ENCODE measurements at places on chromosomes 3 and 15. TPM values are rescaled to one million over a fixed set of nuclear protein-coding genes. Genes with fewer than 3 reads are reported as not detected.

DNA sequence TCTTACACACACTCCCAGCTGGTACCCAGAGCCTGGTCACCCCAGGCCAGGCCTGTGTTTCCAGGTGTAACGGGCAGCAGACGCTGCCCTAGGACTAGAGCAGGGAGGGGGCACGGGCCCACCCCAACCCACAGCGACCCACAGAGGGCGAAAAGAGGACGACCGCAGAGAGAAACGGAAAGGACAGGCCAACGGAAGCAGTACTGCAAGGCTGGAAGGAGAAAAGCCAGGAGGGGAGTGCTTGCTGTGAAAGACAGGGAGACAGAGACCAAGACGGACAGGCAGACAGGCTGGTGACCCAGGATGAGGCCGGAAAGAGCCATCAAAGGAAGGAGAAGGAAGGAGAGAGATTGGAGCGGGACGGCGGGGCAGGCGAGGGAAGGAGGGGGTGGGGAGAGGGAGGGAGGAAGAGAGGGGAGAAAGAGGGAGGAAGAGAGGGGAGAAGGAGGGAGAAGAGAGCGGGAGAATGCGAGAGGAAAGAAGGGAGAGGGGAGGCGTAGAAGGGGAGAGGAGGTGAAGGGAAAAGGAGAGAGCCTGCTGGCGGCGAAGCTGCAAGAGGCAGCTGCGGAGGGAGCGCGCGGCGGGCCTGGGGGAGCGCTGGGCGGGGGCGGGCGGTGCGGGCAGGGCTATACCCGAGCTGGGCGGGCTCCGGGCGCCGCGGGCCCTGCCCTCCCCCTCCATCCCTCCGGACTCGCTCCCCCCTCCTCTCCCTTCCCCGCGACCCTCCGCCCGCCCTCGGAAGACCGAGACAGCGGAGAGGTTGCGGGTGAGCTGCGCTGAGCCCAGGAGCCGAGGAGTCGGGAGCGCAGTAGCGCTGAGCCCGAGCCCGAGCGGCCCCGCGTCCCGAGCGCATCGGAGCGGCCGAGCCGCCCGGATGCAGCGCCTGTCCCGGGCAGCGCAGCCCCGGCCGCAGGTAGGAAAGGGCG, at the start of gene SLC6A1:
SLC6A1 (plus strand) TSS at position 732 of the 926 bp plus-strand sequence. CDS start 24,464 bp downstream, outside the sequence.
- DNase-seq = no peak

DNA sequence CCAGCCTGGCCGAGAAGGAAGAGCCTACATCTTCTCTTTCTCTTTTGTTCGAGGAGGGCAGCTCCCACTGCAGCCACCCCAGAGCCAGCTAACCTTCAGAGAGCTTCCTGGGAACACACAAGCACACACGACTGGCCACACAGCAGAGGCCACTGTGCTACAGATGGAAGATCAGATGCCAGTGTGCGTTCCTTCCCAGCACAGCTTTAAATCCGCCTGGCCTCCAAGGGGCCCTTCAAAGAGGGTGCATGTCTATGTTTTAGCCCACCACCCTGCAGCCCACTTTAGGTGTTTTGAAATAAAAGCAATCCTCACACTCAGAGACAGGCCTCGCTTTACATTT, 12.4 kb downstream of the ALDH1A3 start:
- DNase-seq = no peak

The GPR15 gene
- 0.26 TPM for total RNA-seq

- no peak for DNase-seq
These were observed 968.7 kb downstream of the EPHA3 start for GRCh38 chr3:90076136-90076535.

DNA sequence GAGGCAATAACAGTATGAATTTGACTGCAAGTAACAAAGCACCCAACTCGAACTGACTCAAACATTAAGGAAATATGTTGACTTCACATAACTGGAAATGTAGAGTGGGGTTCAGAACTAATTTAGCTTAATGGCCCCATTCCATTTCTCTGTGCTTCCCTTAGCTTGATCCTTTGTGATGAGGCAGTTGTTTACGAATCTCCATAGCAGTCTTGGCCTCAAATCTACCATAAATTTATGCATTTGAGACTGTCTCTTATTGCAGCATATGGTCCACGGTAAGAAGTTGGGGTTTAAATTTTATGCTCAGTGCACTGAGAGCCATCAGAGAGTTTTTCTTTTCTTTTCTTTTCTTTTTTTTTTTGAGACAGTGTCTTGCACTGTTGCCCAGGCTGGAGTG, 148.7 kb upstream of the POU1F1 start:
- DNase-seq = no peak

DNA sequence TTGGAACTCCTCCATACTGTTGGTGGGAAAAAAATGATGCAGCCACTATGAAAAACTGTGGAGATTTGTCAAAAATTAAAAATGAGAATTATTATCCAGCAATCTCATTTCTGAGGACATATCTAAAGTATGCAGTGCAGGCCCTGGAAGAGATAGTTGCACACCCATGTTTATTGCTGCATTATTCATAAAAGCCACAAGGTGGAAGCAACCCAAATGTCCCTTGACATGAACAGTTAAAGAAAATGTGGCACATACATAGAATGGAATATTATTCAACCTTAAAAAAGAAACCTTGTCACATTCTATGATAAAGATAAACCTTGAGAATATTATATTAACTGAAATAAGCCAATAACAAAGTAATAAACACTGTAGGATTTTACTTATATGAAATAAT, 80.9 kb upstream of the ARHGEF26 start:
- no peak for DNase-seq
